ENCODE measurements at places on chromosomes 4 and X.

- no peak for DNase-seq
Observed at GRCh38 chr4:181645489-181645888, 597.7 kb upstream of the TENM3 start.

GRCh38 chr4:184392748-184393559, 81.4 kb downstream of the IRF2 start:
- DNase-seq, result no peak

GRCh38 chr4:162272215-162272614, 108.4 kb upstream of the FSTL5 start:
- no peak for DNase-seq

DNA sequence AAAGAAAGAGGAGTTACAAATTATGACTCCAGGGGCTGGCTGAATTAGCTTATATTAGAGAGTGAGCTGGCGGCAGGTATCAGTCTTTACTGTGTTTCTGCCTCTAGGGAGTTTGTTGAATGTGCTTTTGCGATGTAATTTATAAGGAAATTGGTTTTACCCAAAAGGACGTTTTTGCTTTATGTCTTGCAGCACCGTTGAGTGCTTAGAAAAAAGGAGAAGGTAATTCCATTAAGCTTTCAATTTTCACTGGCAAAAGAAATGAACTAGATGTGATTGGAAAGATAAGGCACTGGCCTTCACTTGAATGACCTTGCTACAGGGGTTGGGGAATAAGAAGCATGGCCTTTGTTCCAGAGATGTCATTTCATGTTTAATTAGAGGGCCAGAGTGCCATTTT, 74.9 kb upstream of the CBR4 start:
- no peak for DNase-seq

DNA sequence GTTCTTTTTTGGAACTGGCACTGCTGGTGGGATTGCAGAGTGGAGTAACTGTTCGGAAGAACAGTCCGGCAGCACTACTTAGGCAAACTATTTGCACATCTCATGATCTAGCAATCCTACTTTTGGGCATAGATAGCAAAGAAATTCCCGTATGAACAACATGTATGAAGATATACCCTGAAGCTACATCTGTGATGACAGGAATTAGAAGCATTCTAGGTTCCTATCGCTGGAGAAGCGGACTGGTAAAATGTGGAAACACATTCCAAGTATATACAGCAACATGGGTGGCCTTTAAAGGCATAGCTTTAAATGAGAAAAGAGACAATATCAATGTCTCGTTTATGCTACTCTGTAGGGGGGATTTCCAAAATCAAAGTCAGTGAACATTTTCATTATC, 3.1 kb downstream of the DCAF16 start:
- no peak for DNase-seq

GRCh38 chrX:69469975-69470374, 34.2 kb upstream of the NALF2 start:
- no peak for DNase-seq

DNA sequence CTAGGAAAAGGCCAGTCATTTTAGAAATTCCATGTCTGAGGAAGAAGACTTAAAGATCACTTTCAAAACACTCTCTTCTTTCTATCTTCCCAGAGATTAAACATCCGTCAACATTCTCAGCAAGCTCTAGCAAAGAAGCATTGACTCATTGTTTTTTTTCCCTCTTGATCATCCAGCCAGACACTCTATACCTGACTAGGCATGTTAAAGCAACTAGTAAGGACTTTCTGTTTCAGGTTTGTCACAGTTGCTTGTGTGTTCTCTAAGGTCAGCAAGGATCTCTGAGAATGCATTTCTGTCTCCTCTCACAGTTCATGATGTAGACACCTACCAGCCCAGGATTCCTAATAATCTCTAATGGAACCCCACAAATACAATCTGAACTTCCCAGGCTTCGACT, 112.2 kb downstream of the IL13RA2 start:
- DNase-seq, result no peak
